ENCODE measurements at places on chromosomes 16 and 17.

DNA sequence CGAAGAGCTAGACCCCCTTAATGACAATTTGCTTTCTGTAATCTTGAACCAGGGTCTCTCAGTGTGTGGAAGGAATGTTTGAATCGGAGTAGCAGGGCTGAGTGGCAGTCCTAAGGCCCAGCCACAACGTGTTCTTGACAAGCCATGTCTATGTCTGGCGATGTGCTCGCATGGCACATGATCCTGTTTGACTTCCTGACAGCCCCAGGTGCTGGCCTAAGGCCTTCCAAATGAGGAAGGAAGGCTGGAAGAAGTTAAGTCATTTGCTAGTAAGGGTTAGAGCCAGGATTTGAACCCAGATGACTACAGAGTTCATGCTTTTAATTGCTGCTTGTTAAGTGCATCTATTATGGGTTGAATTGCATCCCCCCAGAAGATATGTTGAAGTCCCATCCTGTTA, 486.7 kb downstream of the MAF start:
- DNase-seq = no peak

DNA sequence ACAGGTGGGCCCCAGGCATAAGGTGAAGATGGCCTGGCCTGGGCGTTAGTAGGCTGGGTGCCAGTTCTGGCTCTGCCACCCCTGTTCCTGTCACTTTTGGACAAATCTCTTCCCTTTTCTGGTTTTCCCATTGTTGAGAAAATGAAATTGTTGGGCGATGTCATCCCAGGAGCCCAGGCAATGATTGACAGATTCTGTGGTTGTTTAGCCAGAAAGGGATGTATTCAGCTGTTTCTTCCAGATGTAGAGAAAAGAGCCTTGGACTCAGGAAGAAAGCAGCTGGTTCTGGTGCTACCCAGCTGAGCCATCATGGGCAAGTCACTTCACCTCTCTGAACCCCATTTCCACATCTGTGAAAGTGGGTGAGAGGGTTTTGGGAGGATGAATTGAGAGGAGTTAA, 60.1 kb upstream of the MRTFB start:
- DNase-seq = no peak

GRCh38 chr17:67718325-67718941, 697 bp downstream of the NOL11 start:
- DNase-seq = no peak

DNA sequence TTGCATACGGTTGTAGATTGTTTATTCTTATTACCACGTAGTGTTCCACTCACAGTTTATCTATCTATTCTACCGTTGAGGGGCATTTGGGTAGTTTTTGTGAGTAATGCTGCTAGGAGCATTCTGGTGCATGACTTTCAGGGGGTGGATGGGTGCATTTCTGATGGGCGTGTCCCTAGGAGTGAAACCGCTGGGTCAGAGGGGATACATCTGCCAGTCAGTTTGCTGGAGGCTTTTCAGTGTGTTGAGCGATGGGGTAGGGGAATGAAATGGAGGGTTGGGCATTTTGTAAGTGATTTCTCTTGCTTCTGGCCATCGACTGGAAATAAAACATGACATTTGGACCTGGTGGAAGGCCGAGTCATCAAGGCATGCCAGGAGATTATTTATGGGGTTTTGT, 17.0 kb upstream of the IRX3 start:
- DNase-seq = no peak

- no peak for DNase-seq
Measured at GRCh38 chr16:27025581-27025980, 41.1 kb upstream of the C16orf82 start.

GRCh38 chr17:4811471-4811870, 4.5 kb downstream of the PLD2 start:
- DNase-seq = no peak

- DNase-seq = no peak
Measured at GRCh38 chr17:79114458-79115301, 40.1 kb downstream of the ENGASE start.

DNA sequence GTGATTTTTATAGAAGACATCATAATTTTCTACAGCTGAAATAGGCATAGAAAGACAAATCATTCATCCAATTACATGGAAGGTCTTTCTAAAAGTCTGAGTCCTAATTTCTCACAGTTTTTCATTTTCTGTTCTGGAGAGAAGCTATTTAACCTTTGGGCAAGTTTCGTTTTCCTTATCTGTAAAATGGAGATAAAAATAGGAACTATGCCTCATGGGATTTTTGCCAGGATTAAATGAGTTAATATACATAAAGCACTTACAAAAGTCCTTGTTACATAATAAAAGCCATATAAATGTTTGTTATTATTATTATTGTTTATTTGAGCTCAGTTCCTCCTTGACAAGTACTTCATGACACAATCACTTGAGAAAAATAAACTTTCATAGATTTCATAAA, 121.4 kb downstream of the SKAP1 start:
- no peak for DNase-seq

DNA sequence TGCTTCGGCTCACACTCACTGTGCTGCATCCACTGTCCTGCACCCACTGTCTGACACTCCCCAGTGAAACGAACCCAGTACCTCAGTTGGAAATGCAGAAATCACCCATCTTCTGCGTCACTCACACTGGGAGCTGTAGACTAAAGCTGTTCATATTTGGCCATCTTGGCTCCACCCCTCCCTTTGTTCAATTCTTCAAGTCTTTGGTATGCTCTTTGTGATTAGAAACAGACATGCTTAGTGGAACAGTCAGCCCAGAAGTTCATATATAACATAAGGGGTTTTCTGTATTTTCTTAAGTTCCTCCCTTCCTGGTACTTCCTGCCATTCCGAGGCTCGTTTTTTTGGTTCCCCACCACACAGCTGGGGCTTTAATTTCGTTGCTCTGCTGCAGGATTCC, 398.5 kb upstream of the DYNLRB2 start:
- DNase-seq = no peak

- DNase-seq = no peak
Measured at GRCh38 chr16:616733-617586, 13.8 kb upstream of the WFIKKN1 start.

GRCh38 chr16:4463522-4464163, 10.8 kb downstream of the NMRAL1 start:
- no peak for DNase-seq

- DNase-seq = no peak
Measured at GRCh38 chr16:53476867-53477266, 26.1 kb downstream of the AKTIP start.

GRCh38 chr17:8038954-8039610, at the start of gene ALOX15B:
ALOX15B (plus strand) TSS chr17:8039059; CDS start chr17:8039156, 97 bp downstream.
- DNase-seq = no peak

- DNase-seq = no peak
Measured at GRCh38 chr16:51150165-51150887, 744 bp downstream of the SALL1 start.

DNA sequence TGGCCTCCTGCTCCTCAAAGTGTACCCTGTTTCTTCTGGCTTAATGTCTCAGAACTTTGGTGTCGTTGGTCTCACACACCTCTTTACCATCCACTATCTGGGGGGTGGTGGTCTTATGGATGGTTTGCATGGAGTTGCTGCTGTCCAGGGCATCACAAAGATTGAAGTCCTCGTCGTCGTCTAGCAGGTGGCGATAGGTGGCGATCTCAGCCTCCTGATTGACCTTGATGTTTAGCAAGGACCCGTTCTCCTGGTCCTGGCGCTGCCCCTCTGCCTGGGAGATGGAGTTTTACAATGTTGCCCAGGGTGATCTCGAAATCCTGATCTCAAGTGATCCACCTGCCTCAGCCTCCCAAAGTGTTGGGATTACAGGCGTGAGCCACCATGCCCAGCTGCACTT, 31.1 kb upstream of the HELZ start:
- no peak for DNase-seq

DNA sequence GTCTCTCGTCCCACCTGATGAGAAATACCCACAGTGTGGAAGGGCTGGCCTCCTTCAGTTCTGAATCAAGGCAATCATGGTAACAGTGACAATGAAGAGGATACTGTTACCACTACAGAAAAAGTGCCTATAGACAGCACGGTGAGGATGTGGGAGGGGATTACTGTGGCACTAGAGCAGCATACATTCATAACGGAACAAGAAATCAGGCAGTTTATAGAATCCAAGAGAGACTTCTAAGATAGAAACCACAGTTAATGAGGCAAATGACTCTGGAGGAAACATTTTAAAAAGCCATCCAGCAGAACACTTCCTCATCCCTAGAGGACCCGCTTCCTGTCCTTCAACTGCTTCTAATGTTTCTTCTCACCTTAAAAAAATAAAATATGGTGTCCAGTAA, 2.7 kb downstream of the RUSF1 start:
- no peak for DNase-seq

DNA sequence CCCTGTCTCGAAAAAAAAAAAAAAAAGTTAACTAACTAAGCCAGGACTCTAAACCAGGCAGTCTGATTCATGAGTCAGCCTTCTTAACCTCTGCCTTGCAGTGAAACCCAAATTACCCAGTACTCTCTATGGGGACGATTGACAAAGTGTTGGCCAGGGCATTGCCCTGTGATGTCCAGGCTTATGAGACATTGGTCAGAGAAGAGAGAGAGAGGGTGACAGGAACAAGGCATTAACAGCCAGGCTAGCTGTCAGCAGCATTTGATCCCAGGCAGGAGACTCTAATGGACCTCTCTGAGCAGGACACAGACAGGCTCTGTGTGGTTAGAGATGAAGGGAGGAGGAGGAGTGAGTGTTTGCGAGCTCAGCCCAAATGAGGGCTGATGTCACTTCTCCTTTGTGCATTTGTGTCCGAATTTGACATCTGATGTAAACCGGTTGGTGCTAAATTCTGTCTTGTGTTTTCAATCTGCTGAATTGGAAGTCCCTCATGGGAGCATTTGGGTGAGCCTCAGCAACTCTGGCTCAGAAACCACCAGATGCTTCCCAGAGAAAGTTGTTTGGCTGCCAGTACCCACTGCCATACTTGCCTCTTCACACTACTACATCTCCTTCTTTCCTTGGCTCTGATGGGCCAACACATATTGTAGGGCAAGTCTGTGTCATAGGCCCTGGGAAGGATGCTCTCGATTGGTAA, 4.3 kb upstream of the MYL4 start:
- no peak for DNase-seq

DNA sequence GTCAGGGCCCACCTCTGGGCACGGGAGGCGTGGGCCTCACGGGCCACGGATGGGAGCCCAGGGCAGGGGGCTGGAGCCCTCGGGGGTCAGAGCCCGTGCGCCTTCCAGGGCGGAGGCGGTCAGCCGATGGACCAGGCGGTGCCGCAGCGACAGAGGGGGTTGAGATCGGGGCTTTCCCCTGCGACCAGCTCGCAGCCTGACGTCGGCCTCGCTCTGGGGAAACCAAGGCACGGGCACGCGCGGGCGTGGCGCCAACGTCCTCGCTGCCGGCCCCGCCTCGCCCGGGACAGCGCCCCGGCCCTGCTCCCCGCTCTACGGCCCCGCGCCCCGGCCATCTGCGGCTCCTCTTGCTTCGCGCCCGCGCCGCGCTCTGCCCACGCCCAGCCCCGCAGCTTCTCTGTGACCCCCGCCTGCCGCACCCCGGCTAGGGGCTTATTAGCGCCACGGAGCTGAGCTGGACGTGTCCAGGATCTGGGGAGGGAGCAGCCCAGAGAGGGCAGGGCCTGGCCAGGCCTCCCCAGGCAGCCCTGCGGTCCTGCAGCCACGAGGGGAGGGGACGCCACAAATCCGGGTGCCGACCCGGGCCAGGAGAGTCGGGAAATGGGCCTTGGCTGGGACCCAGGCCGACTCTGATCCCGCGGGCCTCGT, 13.5 kb downstream of the ACTG1 start:
- DNase-seq = no peak

- no peak for DNase-seq
Measured at GRCh38 chr16:76574651-76575050, 297.4 kb downstream of the CNTNAP4 start.

- no peak for DNase-seq
Measured at GRCh38 chr17:74883241-74883745, 10.1 kb downstream of the FADS6 start.

DNA sequence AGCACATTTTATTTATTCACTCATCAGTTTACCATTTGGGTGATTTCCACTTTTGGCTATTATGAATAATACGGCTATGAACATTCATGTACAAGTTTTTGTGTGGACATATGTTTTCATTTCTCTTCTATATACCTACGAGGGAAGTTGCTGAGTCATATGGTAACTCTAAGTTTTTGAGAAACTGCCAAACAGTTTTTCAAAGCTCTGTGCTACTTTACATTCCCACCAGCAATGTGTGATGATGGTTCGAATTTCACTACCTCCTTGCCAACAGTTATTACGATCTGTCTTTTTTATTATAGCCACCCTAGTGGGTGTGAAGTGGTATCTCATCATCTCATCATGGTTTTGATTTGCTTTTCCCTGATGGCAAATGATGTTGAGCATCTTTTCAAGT, 63.7 kb upstream of the MRTFB start:
- peak; percentile 93 for DNase-seq

GRCh38 chr17:67862614-67863217, 37.4 kb downstream of the BPTF start:
- no peak for DNase-seq

GRCh38 chr16:79473456-79473855, 127.1 kb downstream of the MAF start:
- no peak for DNase-seq

DNA sequence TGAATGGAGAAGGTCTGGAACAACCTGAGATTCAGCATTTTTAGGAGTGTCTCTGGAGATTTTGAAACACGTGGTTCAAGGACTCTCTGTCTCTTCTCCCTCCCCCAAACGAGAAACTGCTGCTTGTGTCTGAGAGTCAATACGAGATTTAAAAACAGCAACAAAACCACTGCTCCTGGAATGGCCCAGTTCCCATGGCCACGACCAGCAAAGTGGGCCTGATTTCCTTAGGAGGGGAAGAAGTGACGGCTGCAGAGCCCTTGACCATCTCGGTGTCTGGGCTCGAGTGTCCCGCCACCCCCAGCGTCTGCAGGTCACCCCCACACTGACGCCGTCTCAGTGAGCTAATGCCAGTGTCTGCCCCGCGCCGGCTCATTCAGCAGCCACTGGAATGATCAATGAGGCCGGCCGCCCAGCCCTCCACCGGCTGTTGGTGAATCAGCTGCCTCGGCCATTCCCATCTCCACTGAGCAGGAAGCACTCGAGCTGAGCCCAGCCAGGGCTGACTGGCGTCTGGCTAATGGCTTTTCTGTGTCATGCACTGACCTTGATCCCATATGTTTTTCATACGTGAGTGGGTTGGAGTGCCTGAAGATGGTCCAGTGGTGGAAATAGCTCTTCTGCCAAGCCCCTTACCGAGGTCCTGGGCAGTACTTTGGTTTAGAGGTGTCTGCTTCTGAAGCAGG, 151.8 kb downstream of the PITPNC1 start:
- peak; percentile 67 for DNase-seq

- no peak for DNase-seq
Measured at GRCh38 chr17:75619506-75620431, 13.5 kb upstream of the SMIM5 start.

- peak; percentile 37 for DNase-seq
Measured at GRCh38 chr17:46154151-46154816, 38.9 kb downstream of the KANSL1 start.

GRCh38 chr17:32223703-32224102, 41.9 kb upstream of the RHBDL3 start:
- DNase-seq = no peak

- DNase-seq = no peak
Measured at GRCh38 chr17:80124351-80124981, 22.5 kb downstream of the EIF4A3 start.

GRCh38 chr17:14144508-14144907, 75.2 kb downstream of the COX10 start:
- no peak for DNase-seq

Data from HFF-Myc (cell line).